ENCODE measurements at places on chromosomes 5 and 9. TPM values are rescaled to one million over a fixed set of nuclear protein-coding genes. Genes with fewer than 3 reads are reported as not detected.
A peak's percentile ranks its signal among the peaks of the same experiment; 100 is the strongest.

- no peak for DNase-seq
Measured at GRCh38 chr5:168424594-168425323, 61.5 kb upstream of the RARS1 start.

DNA sequence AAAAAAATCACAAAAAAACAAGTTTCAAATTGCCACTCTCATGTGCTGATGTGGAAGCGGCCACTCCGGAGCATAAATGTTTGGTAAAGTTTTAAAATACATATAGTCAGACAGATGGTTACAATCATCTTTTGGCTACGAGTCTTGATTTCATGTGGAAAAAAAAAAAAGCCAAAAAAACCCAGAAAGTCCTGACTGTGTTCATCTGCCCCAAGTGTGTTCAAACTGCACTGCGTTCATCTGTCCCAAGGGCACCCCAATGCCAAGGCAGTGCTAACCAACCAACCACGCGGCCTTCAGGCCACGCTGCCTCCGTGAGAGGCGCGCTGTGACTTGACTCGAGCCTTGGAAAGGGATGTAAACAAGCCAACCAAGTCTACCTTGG is 127.1 kb downstream of the MYO10 start:
- peak; percentile 64 for DNase-seq

- DNase-seq: peak; percentile 73
Measured at GRCh38 chr5:82364497-82364896, 86.3 kb upstream of the RPS23 start.

GRCh38 chr5:2701592-2701991 is 49.9 kb downstream of the IRX2 start:
- no peak for DNase-seq

DNA sequence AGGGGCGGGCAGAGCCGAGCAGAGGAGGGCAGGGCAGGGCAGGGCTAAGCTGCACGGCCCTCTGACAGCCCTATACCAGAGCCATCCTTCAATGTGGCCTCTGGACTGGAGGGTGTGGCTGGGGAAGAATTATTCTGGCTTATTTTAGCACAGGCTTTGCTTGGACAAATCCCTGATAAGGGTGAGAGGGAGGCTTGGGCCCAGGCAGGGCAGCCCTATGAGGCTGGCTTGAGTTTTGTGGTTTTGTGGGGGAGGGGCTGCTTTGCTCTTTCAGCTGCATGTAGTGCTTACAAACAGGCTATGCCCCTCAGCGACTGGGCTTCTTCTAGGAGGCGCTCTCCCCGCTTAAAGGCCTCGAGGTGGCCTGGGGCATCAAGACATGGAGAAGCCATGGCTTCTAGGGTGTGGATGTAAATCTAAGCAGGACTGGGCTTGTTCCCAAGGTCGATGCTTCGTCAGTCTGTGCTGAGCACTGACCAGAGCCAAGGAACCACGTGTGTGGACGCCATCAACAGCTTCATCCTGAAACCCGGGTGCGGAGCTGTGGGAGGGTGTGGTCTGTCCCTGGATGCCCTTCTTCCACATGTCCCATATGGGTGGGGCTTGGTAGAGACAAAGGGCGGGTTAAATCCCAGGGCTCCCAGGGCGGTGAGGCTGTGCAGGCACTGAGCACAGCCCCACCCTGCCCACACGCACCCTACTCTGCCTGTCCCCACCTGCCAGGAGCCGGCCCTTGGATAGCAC is 45.7 kb upstream of the IPPK start:
- DNase-seq: no peak

DNA sequence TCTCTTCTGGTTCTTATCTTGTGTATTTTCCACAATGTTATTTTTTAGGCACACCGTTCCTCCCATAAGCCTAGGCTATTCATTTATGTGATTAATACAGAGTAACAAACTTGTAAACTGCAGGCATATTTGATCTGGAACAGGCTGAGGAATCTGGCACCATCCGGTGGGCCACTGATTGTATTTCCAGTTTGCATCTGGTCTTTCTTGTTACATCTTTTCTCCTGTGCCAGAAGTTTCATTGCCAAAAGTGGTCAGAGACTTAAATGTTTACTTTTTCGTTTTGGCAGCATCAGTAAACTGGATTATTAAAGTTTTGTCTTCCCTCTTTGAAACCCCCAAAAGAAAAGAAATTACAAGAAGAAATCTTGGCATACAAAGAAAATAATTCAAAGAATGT is 17.9 kb upstream of the ZCCHC7 start:
- DNase-seq: no peak

Gene POU5F2
- 0.04 TPM for polyA plus RNA-seq

Gene FAM169A
- polyA plus RNA-seq: 1.1 TPM

Gene OLFML2A
- 125 TPM for polyA plus RNA-seq

Measured in muscle of back (tissue), 13 donors.